ENCODE measurements at places on chromosomes 1 and 21.

GRCh38 chr1:53738205-53739108, 507 bp downstream of the GLIS1 start:
- no peak for DNase-seq

GRCh38 chr1:11622398-11622797, 31.8 kb downstream of the FBXO2 start:
- no peak for DNase-seq

DNA sequence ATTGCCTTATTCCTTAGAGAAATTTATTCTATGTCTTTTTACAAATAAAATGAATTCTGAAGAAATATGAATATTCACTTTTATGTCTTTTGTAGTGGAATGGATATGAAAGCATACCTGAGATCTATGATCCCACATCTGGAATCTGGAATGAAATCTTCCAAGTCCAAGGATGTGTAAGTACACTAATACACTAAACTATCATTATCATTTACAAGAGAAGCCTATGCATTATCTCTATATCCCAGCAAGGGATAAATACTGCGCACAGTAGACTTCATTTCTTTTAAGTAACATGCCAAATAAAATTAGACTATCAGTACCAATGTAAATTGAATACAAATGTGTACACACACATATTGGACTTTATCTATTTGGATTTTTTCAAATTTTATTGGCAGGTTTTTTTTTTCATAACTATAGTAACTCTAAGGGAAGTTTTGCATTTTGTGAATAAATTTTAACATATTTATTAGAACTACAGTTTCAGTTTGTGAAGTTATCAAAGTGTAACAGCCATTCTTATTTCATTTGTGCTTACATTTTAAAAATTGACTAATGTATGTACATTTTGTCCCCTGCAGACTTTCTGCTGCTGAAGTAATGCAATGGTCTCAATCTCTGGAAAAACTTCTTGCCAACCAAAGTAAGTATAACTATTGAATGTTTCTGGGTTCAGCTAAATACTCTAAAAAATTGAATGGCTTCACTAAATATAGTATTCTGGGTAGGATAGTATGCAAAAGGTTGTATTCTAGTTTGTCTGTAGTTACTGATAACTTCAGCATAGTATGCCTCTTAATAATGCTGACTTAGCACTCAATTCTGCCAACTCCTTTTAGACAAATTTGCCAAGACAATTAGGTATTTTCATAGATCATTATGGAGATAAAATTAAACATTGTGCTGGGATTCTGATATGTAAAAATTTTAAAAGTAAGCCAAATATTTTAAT, 894 bp downstream of the RGS1 start:
- no peak for DNase-seq

GRCh38 chr21:41098481-41099042, 69.4 kb upstream of the BACE2 start:
- no peak for DNase-seq

DNA sequence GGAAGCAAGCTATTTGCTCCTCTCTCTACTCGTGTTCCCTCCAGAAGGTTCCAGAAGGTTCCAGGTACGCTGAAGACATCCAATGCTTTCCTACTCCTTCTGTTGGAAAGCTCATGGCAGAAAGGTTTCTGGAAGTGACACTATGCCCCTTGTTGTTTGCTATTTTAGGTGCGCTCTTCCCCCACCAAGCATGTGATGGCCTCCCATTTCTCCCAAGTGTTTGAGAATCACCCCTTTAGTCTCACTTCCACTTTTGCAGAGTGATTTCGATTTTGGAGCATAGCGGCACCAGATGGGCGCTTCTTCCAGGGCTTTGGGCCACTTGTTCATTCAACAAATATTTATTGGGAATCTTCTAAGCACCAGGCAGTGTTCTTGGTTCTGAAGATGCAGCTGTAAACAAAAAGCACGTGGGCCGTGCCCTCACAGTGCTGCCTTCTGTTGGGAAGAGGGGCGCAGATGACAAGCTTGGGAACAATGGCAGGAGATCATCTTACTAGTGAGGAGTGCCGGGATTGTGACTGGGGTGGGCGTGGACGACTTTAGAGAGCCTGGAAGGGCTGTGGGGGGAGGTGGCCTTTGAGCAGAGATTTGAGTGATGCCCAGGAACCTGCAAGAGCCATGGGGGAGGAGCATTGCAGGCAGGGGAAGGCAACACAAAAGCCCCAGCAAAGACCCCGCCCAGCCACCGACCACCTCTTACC, 43.0 kb upstream of the TARDBP start:
- no peak for DNase-seq

DNA sequence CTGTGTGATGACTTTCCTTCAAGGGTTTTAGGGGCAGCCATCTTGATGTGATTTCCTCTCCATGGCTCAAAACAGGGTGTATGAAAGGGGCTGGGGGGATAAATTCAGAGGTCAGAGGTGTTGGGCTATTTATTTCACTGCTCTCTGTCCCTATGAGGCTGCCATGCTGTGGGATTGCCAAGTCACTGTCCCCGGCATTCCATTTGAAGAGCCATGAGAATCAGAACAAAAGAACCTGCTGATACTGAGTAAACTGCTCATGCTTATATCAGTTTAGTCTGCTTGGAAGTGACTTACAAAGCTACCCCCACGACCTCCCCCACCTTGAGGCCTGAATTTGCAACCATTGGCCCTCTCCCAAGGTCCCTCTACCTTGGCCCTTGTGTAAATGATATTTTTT, 72.3 kb upstream of the UBE2U start:
- no peak for DNase-seq

- no peak for DNase-seq
These were observed 329.4 kb downstream of the AGBL4 start for GRCh38 chr1:49694251-49694827.

DNA sequence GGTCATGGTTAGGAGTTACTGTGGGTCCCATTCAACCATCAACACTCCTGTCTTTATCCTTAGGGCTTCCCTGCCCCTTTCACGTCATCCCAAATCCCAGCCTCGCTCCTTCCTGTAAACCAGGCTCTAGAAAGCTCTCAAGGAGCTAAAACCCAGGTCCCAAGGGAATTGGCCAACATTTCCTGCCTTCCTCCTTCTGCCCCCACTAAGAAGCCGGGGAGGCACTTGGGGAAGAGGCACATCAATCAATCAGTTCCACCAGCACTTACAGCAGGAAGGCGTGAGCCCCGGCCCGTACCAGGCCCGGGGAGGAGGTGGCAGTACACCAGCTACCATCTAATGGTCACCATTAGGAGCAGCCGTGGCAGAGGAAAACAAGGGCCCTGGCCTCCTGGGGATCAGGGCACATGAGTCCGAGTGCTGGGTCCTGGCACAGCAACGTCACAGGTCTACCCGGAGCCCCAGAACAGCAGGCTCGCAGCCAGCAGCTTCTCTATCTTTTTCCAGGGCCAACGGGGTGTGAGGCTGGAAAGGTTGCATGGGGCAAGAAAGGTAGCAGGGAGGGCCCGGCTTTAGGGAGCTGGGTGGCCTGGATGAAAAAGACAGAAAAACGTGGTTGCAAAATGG, 108.6 kb downstream of the CASZ1 start:
- no peak for DNase-seq

DNA sequence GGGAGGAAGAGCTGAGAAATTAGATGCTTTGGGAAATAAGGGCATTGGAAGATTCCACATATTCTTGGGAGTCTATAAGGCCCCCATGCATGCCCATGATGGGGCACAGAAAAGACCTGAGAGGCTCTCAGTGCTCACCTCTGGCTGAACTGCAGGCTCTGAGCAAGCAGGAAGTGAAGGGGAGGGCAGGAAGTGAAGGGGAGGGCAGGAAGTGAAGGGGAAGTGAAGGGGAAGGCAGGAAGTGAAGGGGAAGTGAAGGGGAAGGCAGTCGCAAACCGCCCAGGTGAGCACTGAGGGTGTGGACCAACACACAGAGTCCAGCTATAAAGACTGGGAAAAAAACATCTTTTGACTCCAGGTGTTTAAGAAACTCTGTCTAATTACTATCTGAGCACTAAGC, 3.5 kb downstream of the KRTAP10-9 start:
- no peak for DNase-seq

- no peak for DNase-seq
These were observed 134.6 kb upstream of the BARHL2 start for GRCh38 chr1:90851711-90852050.

DNA sequence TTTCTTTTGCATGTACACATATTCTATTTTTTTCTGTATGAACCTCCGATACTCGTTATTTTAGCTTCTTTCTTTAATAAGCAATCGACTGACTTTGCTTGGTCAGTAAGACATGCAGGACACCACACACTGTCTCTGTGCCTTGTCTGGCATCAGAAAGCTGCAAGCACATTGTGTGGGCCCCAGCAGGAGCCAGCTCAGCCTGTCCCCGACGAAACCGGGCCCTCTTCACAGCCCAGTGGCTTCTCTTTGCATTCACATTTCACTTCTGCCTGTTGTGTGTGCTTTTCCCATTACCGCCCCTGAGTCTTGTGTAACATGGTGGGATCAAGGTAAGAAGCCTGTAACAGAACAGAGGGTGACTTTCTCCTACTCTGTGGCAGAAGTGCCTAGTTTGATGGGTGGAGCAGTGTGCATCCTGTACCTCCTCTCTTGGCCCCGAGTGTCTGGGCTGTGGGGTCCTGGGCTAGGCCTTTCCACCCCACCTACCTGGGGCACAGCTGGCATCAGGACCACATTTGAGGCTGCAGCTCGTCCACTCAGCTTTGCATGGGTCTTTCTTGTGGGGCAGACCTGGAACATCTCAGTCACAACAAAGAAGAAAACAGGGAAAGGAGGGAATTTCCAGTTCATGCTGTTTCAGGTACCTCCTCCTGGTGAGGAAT, 118.9 kb upstream of the COL6A1 start:
- DNase-seq: no peak

DNA sequence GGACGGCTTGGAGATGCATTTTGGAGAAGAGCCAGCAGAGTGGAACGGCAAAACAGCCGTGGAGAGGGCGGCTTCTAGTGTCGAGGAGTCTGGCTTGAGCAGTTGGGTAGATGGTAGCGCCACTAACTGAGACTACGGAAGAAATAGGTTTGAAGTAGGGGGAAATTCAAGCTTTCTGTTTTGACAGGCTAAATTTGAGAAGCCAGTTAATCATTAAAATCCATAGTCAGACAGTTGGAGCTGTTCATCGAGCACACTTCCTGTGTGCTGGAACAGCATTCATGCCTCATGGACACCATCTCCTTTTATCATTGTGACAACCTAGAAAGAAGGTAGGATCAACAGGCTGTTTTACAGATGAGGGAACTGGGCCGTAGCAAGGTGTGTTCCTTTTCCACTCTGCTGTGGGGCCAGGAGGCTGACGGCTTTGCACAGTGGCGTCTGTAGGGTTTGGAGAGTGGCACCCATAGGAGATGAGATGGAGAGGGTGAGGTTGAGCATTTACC, 3.4 kb upstream of the PKLR start:
- no peak for DNase-seq

- DNase-seq: no peak
These were observed 68.3 kb upstream of the NEK7 start for GRCh38 chr1:198088360-198089071.

DNA sequence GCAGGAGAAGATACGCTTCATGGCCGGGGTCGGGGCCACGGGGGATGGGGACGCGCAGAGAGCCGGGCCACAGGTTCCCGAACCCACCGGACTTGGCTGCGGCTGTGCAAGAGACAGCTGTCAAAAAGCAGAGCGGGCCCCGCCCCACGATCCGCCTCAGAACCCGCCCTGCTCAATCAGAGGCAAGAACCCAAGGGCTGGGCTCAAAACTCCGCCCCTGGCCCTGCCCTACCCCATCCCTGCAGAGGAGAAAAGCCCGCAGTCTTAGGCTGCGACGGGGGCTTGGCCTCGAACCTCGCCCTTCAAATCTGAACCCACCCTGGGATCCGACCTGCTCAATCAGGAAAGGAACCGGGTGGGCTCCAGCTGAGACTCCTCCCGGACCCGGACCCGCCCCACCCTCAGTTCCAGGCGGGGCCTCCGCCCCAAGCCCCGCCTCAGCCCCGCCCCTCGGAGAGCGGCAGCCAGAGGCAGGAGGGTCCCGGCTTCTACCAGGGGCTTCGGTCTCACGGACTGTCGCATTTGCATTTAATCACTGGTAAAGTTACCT, at the start of gene ANKRD35:
TSS of gene ANKRD35 (minus strand) at position 129 of the 550 bp plus-strand sequence. CDS start at position 21, 108 bp downstream.
- peak; percentile 73 for DNase-seq

DNA sequence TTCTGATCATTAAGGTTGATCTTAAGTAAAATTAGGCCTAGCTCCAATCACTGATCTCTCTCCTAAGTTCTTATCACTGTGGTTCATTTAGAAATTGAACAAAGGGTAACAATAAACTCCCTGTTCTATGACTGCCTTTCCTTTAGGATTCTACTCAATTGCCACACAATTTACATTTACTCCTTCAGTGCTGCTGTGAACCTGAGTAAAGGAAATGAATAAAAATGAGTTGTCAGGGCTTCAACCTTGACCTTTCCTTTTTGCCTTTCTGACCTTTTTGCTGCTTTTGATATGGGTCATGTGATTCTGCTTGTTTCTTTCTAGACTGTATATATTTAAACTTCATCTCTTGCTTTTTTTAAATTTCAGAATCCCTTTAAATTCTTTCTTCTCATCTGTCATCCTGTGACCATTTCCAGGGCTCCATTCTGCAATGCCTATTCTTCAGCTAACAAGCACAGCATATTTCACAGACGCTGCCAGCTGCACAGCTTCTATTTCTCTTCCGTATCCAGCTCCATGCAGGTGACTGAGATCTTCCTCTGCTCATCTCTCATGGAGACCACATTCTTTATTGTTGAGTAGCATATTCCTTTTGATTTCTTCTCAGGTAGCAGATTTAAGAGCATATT, 3.2 kb downstream of the LRRC8B start:
- DNase-seq: no peak

DNA sequence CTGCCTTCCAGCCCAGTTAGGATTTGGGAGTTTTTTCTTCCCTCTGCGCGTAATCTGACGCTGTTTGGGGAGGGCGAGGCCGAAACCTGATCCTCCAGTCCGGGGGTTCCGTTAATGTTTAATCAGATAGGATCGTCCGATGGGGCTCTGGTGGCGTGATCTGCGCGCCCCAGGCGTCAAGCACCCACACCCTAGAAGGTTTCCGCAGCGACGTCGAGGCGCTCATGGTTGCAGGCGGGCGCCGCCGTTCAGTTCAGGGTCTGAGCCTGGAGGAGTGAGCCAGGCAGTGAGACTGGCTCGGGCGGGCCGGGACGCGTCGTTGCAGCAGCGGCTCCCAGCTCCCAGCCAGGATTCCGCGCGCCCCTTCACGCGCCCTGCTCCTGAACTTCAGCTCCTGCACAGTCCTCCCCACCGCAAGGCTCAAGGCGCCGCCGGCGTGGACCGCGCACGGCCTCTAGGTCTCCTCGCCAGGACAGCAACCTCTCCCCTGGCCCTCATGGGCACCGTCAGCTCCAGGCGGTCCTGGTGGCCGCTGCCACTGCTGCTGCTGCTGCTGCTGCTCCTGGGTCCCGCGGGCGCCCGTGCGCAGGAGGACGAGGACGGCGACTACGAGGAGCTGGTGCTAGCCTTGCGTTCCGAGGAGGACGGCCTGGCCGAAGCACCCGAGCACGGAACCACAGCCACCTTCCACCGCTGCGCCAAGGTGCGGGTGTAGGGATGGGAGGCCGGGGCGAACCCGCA, at the start of gene PCSK9:
TSS of gene PCSK9 (plus strand) at position 207 of the 741 bp plus-strand sequence. CDS start at position 497, 290 bp downstream.
- no peak for DNase-seq

- DNase-seq: no peak
These were observed 5.5 kb upstream of the ANKRD35 start for GRCh38 chr1:145891143-145891542.

- DNase-seq: no peak
These were observed 85.0 kb downstream of the ATP1A1 start for GRCh38 chr1:116457946-116458604.

GRCh38 chr21:35036465-35037383, 12.4 kb downstream of the RUNX1 start:
- no peak for DNase-seq

- DNase-seq: no peak
These were observed 138.5 kb downstream of the SLC45A1 start for GRCh38 chr1:8456308-8456912.

- no peak for DNase-seq
These were observed 1.1 kb upstream of the AJAP1 start for GRCh38 chr1:4653328-4653660.

- DNase-seq: no peak
These were observed 106.1 kb upstream of the CHODL start for GRCh38 chr21:18138507-18138906.
